Activated naive CD8-positive, alpha-beta T cell treated with anti-CD3 and anti-CD28 coated beads for 36 hours (primary cell): ENCODE measurements at places on chromosomes 5 and 9. TPM values are rescaled to one million over a fixed set of nuclear protein-coding genes. Genes with fewer than 3 reads are reported as not detected.

DNA sequence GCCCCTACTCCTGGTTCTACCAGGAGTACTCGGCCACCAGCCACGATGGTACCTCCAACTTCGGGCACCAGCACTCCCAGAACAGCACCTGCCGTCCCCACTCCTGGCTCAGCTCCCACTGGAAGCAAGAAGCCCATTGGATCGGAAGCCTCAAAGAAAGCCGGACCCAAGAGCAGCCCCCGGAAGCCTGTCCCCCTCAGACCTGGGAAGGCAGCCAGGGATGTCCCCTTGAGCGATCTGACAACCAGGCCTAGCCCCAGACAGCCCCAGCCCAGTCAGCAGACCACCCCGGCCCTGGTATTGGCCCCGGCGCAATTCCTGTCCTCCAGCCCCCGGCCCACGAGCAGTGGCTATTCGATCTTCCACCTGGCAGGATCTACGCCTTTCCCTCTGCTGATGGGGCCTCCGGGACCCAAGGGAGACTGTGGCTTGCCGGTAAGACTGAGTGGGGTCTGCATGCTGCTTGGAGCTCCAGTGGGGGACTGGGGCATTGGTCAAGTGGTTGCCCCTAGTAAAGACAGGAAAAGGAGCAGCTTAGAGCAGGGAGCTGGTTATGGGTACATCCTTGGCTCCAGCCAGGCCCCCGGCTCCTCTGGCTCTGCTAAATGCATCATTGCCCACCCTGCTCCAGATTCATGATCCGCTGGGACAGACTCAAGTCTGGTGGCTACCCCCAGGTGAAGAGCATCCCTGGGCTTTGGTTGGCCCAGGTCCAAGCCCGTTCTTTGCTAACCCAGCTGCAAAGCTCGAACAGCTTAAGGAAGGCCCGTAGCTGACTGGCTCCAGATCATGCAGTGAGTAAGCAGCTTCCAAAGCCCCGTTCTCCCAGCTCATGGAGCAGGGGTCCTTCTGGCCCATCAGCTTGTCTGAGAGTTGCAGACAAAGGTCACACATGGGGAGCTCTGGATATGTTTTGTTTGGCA, 14.0 kb downstream of the COL27A1 start:
- no peak overlapping the region for H3K4me3 ChIP-seq
- H3K27ac ChIP-seq = no peak overlapping the region
- no peak for DNase-seq
- no peaks in the 10 kb centered on the region for H3K4me1 ChIP-seq
- H3K36me3 ChIP-seq = peaks cover 6% of the 10 kb centered on the region
- H3K27me3 ChIP-seq = peaks cover 3% of the 10 kb centered on the region

GHR gene
- total RNA-seq = not detected

DNA sequence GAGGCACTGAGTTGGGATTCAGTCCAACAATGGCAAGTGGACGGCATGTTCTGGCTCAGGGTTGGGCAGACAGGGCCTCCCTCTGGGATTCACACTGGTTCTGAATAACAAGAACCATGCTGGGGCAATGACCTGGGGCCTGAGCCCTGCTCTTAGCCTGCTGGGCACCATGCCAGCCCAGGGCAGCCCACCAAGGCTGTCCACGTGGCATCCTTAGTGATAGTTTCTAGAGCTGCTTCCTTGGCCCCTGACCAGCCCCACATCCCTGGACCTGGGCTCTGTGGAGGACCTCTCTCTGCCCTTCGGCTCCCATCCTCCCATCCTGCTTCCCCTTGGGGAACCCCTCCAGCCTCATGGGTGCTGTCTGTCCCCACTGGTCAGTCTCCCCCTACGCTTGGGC, 22.3 kb upstream of the OLFM1 start:
- no peak overlapping the region for H3K27ac ChIP-seq
- H3K4me3 ChIP-seq = no peak overlapping the region
- peaks cover 26% of the 10 kb centered on the region for H3K27me3 ChIP-seq
- H3K36me3 ChIP-seq = no peaks in the 10 kb centered on the region

GRCh38 chr9:129413537-129414376, 207.1 kb downstream of the C9orf50 start:
- DNase-seq = peak; percentile 99
- H3K27me3 ChIP-seq = no peaks in the 10 kb centered on the region
- peaks cover 8% of the 10 kb centered on the region for H3K36me3 ChIP-seq

DNA sequence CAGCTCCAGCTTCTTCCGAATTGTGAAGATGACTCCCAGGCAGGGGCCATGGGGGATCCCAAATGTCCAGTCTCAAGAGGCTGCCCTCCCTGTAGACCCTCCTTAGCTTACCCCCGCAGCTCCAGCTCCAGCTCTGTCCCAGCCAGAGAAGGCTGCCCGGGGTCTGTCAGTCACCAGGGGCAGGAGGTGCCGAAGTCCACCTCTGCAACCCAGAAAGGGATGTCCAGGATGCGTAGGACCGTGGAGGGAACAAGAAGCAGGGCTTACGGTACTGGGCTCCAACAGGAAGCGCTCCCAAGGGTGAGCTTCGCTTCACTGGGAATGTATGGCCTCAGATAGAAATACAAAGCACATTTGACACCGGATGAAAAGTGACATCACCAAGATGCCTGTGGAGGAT, 6.0 kb downstream of the IPPK start:
- H3K27me3 ChIP-seq = no peaks in the 10 kb centered on the region
- peaks cover 47% of the 10 kb centered on the region for H3K4me1 ChIP-seq
- no peak overlapping the region for H3K27ac ChIP-seq
- H3K36me3 ChIP-seq = peaks cover 23% of the 10 kb centered on the region
- DNase-seq = no peak

GRCh38 chr9:21023861-21024260, 7.6 kb downstream of the HACD4 start:
- H3K27me3 ChIP-seq = no peaks in the 10 kb centered on the region
- DNase-seq = no peak
- H3K4me1 ChIP-seq = peaks cover 20% of the 10 kb centered on the region
- H3K36me3 ChIP-seq = peaks cover 54% of the 10 kb centered on the region

DNA sequence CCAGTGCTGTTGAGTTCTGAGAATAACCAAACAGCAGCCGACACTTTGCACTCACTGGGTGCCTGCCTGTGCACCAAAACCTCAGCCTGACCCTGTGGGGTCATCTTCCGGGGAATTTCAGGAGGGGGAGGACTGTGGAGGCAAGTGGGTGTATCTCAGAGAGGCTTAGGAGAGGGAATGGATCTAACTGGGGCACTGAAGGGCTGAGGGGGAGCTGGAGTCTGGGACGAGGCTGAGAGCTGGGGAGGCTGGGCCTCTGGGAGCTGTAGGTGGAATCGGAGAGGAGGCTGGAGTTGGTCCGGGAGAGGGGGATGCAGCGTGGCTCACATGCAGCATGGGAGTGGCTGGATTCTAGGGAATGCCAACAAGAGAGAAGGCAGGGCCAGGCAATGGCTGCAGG, 14.9 kb upstream of the ASS1 start:
- H3K36me3 ChIP-seq = no peaks in the 10 kb centered on the region
- H3K27ac ChIP-seq = no peak overlapping the region
- no peak overlapping the region for H3K4me3 ChIP-seq

DNA sequence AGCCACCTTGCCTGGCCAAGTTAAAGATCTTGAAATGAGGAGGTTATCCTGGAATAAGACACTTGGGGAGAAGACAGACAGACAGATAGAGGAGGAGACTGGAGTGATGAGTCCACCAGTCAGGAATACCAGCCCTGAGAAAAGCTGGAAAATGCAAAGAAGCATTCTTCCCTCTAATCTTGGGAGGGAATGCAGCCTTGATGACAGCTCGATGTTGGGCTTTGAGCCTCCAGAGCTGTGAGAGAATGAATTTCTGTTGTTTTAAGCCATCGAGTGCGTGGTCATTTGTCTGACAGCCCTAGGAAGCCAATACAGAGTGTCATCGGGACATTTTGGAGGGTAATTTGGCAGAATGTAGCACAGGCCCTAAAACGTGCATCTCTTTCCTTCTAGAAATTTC, 199.1 kb upstream of the IER5L start:
- no peak overlapping the region for H3K27ac ChIP-seq
- H3K27me3 ChIP-seq = no peaks in the 10 kb centered on the region
- DNase-seq = no peak
- no peaks in the 10 kb centered on the region for H3K36me3 ChIP-seq
- H3K4me3 ChIP-seq = no peak overlapping the region

SPATA31E1 gene
- not detected for total RNA-seq

HSD17B3 gene
- total RNA-seq = not detected

DNA sequence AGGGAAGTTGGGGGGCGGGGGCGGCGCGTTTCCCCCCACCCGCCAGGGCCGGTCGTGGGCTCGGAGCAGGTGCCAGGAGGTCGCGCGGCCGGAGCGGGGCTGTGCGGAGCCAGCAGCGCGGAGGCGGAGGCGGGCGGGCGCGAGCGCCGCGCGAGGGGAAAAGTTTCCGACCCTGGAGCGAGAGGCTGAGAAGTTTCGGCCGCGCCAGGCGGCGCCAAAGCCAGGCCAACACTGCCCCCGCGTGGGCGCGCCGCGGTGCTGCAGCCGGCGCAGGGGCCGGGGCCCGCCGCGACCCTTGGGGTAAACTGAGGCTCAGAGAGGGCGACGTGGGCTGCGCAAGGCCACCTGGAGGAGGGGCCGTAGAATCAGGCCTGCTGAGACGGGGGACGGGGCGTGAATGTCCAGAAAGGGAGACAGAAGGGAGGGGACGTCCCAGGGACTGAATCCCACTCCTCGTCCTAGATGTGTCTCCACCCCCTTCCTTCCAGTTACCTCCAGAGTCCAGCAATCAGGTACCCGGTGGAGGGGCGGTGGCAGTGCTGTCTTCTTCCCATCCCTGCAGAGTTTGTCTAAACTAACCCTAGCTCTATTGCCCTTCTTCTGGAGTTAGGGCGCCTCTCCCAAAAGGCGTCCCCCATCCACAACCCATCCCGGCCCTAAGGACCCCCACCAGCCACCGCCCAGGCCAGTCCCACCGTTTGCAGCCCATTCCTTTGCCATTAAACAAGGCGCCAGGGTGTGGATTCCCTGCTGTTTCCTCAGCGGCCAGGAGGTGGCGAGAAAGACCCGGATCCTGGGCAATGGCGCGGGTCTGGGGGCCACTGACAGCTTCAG, 10.2 kb downstream of the C9orf50 start:
- DNase-seq = peak; percentile 81
- H3K27me3 ChIP-seq = no peaks in the 10 kb centered on the region

DNA sequence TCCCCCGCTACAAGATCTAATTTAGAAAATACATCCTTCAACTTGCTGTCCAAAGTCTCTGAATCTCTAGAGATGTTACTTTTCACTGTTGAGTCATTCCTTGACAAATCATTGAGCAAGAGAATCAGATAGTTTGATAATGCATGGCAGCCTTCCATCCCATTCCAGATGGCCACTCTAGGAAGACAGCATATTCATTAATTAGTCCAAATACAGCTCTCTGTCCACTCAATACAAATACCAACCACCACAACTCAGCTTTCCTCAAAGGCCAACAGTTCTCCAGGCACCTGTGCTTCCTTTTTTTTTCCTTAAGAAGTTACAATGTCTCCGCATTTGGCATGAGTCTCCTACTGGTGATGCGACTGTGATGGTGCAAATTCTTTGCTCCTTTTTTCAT, 72.3 kb downstream of the DROSHA start:
- peaks cover 87% of the 10 kb centered on the region for H3K36me3 ChIP-seq
- H3K27ac ChIP-seq = no peak overlapping the region
- H3K27me3 ChIP-seq = no peaks in the 10 kb centered on the region
- H3K4me3 ChIP-seq = no peak overlapping the region

DNA sequence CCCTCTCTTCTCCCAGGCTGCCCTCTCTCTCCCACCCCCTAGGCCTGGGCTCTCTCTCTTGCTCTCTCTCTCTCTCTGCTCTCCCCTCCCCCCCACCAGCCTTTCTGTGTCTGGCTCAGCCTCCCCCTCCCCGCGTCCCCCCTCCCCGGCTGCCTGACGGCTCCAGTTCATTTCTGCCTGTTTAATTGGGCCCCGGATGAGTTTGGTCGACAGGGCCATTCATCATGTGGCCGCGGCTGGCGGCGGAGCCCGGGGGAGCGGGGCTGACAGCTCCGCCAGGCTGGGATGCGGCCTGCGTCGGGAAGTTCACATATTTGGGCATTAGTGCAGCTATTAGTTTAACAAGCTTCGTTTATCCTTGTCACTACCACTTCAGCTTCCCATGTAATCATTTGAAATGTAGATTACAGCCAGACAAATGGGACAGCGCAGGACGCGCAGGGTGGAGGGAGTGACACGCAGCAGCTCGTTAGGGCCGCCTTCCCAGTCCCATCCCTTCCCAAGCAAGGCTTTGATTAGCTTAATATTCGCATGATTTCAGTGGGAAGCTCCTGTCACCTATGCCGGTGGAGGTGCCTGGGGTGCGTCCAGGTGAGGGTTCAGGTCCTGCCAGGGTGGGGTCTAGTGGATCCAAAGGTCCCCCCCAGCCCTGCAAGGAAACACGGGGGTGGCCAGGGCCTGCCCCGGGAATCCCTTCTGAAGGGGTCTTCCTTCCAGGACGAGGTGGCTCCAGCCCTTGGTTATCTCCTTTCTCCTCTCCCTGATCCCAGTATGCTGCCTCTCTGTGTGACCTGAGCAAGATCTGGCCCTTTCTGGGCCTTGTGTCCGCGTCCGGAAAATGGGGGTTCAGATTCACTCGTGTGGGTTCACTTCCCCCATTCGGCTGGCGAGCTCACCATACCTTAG, 214.8 kb downstream of the PAX5 start:
- H3K36me3 ChIP-seq = no peaks in the 10 kb centered on the region
- peaks cover 5% of the 10 kb centered on the region for H3K4me1 ChIP-seq
- peaks cover 46% of the 10 kb centered on the region for H3K27me3 ChIP-seq
- no peak overlapping the region for H3K27ac ChIP-seq

DNA sequence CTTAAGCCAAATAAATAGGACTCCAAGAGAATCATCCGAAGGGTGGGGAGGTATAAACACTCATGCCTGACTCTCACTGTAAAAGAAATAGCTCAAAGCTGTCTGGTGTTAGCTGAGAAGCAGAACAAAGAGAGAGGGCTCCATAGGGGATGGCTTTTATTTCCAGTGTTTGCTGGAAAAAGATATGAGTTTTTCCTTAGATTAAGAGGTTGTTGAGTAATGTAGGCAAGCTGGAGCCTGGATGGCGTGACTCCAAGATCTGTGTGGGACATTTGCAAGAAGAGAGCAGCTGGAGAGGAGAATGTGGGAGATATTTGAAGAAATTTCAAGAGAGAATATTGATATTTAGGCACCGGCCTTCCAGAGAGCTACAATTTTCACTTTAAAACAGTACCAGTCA, 793.7 kb upstream of the RGMB start:
- no peak overlapping the region for H3K4me3 ChIP-seq
- no peak for DNase-seq
- H3K27ac ChIP-seq = no peak overlapping the region
- no peaks in the 10 kb centered on the region for H3K4me1 ChIP-seq
- H3K27me3 ChIP-seq = no peaks in the 10 kb centered on the region

DNA sequence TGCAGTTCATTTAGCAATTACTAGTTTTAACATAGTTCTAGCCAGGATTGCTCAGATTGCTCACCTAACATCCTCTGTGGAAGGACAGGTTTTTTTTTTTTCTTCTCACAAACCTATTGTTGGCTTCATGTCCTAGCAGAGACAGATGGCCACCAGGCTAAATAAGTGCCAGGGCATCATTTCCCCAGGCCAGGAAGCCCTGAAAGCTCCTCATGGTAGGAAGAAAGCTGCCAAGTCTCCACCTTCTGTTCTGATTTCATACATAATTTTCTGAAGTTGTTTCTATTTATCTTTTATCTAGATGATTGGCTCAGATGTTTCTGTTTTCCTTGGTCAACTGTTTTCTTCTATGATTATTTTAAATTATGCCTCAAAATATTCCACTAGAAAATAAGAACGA, 31.0 kb downstream of the EFCAB9 start:
- peaks cover 53% of the 10 kb centered on the region for H3K36me3 ChIP-seq
- peak overlapping the region; percentile 25 for H3K4me3 ChIP-seq
- H3K27ac ChIP-seq = peak overlapping the region; percentile 89
- no peaks in the 10 kb centered on the region for H3K27me3 ChIP-seq

MYOT gene
- not detected for total RNA-seq
